ELR (cell line): ENCODE measurements at places on chromosomes 3 and 15.
A peak's percentile ranks its signal among the peaks of the same experiment; 100 is the strongest.

- DNase-seq, result no peak
Measured at GRCh38 chr15:68511073-68511991, 67.5 kb upstream of the CORO2B start.

DNA sequence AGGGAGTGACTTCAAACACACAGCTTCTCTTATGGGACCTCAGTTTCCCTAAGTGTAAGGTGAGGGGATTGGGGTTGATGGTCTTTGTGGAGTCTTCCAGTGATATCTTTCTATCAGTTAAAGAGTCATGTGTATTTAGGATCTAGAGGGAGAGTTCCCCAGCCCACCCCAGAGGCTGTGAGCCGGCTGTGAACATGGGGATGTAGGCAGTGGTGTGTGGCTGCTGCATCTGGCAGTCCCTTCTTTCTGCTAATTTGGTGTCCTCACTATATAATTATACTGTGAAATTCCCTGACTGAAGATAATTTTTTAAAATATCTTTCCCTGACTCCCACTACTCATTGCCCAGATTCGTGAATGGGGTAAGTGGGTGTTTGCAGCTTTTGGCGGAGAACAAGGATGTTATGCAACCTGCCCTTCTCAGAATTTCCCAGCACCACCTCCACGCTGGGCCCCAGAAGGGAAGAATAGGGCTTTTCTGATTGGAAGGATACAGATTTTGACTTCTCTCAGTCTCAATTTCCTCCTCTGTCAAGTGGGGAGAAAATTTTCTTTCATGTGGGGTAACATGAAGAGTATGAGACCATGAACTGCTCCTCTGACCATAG lies 79.0 kb upstream of the RASGRF1 start:
- DNase-seq, result no peak

DNA sequence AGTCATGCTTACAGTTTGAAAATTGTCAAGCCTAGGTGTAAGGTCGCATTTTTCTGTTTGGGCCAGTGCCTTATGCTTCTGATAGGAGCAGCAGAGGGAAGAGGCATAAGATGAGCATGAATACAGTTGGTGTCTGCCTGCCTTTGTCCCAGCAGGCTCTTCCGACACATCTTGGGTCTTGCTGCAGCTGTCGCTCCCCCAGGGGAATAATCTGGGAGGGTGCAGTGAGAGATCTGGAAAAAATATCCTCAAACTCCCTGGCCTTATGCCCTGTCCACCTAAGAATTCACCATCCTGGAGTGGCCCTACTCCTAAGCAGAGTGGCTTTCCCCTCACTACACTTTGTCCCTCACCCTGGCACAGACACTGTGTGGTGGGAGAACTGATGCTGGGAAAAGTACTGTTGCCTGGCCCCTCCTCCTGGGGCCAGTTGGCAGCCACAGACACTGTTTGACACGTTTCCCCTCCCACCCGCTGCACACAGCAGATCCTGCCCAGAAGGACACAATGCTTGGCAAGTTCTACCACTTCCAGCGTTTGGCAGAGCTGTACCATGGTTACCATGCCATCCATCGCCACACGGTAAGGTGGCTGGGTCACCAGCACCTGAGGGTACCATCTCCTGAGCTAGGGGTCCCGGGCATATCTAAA lies 21.1 kb upstream of the RHO start:
- no peak for DNase-seq

DNA sequence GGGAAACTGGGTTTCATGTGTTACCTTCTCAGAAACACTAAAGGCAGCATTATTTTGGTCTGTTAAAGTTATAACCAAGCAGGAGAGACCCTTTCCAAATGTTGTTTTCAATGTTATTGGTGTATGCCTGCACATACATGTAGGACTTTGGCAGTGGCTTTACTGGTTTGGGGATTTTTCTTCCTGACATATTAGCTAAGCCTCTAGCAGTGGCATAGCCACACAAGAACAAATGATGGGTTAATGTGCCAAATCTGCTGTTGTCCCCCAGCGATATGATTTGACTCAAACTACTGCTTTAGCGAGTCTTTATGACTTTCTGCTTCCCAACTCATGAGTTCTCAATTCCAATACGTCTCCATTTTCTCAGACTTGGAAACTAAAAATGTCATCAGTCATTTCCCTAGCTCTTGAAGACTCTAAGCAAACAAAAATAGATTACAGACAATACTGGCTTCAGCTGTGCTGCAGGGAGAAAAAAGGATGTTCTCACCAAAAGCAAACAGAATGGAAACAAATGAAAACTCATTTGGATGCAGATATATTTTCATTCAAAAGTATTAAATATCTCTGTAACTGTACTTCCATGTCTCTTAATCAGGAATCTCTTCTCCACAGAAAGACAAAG lies 29.6 kb downstream of the TPM1 start:
- DNase-seq, result no peak

- DNase-seq, result no peak
Measured at GRCh38 chr3:32455609-32456428, 46.8 kb downstream of the CMTM6 start.

DNA sequence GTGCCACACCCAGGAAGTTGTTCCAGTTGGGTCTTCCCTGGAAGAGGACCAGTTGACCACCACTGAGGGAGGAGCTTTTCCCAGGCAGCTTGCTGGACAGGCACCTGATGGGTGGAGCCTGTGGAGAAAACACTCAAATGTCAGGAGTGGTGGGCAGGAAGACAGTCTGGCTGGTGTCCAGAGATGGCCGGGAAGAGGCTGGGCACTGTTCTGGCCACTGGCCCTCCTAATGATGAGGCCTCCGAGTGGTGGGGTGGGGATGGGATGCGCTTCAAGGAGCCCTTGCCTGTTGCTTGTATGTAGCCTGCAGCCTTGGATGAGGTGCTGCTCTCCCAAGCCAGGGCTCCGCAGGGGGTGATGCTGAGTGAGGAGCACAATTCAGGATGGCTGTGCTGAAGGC lies 12.3 kb downstream of the PLEKHO2 start:
- no peak for DNase-seq

GRCh38 chr15:88215066-88215648 lies 41.4 kb downstream of the NTRK3 start:
- DNase-seq, result no peak

DNA sequence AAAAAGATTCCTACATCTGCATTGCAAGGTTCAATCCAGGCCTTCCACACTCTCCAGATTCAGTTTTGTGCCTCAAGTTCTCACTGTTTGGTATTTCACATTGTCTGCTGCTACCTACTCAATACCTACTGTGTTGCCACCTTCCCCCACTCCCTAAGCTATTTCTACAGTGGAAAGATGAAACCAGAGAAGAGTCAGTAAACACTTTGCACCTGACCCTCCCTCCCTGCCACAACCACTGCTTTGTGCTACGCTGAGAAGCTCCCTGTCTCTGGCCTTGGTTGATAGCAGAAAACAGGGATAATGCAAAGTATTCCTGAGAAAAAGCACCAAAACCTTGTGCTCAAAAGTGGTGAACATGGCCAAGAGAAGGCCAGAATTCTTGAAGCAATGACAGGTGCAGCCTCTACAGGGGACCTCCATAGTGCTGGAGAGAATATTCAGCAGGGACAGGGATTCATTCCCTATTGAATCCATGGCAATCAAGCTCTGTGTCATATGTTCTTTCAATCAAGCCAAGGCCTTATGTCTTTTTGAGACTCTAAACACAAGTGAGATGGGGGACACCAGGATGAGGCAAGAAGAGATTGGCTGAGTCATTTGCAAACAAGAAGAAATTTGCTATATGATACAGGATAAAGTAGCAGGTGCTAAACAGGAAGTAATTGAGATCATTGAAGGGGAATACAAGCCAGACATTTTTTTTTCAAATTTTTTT lies 83.5 kb upstream of the LIPC start:
- DNase-seq, result no peak

DNA sequence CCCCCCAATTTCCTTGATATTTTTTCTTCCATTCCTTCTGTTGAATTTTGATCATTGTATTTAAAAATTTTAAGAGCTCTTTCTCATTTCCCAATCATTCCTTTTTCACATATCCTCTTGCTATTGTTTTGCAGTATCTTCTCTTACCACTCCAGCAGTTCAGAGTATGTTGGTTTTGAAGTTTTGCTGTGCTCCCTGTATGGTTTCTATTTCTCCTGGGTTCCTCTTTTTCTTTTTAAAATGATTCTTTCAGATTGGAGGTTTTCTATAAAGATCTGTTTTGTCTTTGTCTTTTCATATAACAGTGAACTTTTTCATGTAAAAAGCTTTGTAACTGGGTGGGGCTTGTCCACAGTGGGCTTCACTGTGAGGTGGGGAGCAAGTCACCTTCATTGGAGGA lies 12.8 kb downstream of the USP3 start:
- no peak for DNase-seq

GRCh38 chr3:86794361-86795065 lies 196.4 kb downstream of the VGLL3 start:
- DNase-seq, result peak; percentile 34

DNA sequence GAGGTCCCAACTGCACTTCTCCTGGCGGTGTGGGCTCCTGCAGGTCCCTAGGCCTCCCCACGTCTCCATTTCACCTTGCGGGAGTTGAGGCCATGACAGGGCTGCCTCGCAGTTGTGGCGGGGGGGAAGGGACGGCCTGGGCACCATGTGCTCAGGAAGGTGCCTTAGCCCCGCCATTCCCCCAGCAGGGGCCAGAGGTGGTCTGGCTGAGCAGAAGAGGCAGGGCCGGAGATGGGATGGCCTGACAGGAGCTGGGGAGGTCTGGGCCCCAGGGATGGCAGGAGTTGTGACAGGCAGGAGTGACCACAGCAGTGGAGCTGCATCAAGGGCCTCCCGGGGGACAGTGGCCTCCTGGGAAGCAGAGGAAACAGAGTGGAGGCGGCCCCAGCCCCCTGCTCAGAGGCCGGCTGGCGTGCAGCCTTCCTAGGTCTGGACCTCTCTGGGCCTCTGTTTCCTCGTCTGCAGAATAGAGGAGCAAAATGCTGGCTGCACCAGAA lies 18.7 kb upstream of the KLF15 start:
- no peak for DNase-seq

- DNase-seq, result no peak
Measured at GRCh38 chr15:80071652-80072051, 12.2 kb downstream of the ZFAND6 start.

- no peak for DNase-seq
Measured at GRCh38 chr3:126450744-126451143, 24.9 kb downstream of the ZXDC start.

GRCh38 chr15:34336991-34337556 lies 507 bp downstream of the SLC12A6 start:
- DNase-seq, result peak; percentile 28

DNA sequence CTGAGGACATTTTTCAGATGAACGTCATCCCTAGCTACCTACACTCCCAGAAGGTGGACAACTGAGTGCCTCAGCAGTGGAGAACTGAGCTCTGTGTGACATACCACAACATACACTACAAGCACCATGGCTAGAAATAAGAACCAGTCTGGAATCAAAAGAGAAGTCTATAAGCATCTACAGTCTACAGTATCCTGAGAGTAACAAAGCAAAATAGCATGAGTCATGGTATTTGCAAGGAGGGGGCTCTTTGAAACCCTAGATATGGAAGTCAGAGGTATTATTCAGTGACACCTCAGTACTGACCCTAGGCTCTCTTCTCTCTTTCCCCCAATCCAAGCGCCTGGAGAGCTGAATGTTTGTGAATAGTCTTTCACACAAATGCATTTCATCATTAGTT lies 87.5 kb downstream of the TNIK start:
- DNase-seq, result no peak

GRCh38 chr3:24302396-24302795 lies 192.3 kb downstream of the THRB start:
- DNase-seq, result no peak
